COLO829 (cell line): ENCODE measurements at places on chromosomes 12 and 14.

DNA sequence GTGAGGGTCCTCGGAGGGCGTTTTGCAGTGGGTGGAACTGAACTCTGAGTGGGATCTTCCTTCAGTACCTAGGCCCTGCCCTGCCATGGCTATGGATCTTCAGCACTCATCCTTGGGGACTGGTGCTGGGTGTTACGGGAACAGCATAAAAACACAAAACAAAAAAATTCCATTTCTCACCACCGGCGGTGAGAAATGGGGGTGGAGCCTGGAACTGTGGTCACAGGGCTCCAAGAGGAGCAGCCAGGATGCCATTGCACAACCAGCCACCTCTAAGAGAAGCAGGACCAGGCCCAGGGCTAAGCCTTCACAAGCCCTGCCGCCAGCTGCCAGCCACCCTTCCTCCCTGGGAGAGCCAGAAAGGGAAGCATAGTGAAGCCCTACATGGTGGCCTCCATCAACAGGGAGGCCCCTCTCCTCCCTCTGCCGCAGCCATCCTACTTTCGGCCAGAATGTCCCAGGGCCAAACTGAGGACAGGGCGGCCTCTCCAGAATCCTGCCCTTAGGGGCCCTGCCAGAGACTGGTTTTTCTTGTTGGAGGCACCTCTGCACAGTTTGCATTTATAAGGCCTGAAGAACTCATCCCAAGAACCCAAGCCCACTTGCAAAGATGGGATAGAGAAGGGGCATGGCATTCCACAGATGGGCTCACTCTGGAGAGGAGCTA, 76.5 kb downstream of the VCPKMT start:
- DNase-seq, result no peak

- no peak for DNase-seq
Observed at GRCh38 chr12:88308825-88309224, 166.7 kb downstream of the TMTC3 start.

DNA sequence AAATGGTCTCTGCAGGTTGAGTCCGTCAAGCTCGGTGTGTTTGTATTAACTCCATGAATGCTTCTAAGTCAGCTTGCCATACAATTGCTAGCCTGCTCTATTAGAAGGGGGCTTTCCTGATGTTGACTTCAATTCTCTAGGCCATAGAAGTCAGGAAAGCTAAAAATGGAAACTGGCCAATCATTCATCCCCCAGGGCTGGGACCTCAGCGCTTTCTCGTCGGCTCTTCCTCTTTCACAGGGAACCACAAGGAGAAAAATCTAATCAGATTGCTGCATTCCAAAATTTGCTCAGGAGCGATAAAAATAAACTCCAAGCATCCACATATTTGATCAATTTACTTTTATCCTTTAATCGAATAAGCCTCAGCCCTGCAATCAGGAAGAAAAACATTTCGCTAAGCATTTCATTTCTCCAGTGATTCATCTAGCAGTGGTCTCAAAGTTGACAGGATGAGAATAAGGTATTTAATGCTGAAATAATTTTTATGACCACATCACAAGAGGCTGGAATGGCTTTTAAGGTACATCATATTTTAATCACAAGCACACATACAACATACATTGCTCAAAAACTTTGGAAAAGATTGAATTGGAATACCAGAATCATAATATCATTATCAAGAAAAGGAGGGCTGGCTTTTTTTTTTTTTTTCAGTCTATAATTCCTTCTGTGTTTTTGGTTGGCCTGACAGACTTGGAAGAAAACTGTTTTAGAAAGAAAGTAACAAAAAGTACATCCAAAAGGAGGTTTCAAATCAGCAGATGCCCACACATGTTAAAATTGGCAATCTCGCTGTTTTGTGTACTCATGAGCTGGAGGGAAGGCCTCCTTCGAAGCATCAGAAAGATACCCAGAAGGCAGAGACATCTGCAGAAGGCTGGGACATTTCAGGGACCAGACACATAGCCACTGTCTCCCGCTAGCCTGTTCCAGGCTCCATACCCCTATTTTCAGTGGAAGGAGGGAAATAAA, 316.3 kb downstream of the NUAK1 start:
- no peak for DNase-seq

GRCh38 chr12:104329707-104330532, 26.4 kb downstream of the EID3 start:
- no peak for DNase-seq

DNA sequence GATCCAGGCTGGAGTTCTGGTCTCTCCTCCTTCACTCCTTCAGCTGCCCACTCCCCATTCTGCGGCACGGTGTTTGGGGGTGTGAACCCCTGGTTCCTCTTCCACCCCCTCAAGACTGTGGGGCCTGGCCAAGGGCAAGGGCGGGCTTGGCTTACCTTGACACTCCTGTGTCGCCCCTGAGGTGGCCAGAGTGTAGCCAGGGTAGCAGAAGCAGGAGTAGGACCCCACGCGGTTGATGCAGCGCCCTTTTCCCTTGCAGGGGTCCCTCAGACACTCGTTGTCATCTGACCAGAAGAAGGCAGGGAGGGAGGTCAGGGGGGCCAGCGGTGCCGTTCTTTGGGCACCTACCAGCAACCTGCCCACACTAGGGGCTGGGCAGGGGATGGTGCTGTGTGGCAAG, 28.2 kb downstream of the ISCA2 start:
- DNase-seq, result no peak

DNA sequence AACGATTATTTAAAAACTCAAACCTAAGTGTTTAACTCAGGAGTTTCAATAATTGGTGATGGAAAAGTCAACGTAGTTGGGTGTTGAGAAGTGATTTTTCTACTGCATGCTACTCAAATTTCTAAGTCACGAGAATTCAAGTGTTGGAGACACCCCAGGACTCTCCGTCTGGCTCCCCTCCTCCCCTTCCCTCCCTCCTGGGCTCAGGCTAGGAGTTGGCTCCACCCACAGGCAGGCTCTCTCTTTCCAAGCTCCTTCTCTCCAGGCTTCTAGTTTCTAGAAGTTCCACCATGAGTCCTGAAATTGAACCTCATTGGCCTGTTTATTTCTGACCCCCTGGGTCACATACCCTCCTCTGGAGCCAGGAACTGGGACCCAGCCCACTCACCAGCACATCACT, 73.0 kb downstream of the TMEM132D start:
- DNase-seq, result no peak
